ENCODE measurements at places on chromosomes 12 and 14.
A peak's percentile ranks its signal among the peaks of the same experiment; 100 is the strongest.

GRCh38 chr12:10171973-10172728, at the start of gene OLR1:
Gene OLR1 (minus strand): TSS chr12:10172132. CDS start chr12:10172077, 55 bp downstream.
- no peak for DNase-seq

- no peak for DNase-seq
These were observed 18.8 kb downstream of the SYNDIG1L start for GRCh38 chr14:74407021-74407800.

- DNase-seq: peak; percentile 80
These were observed 9.3 kb downstream of the PGF start for GRCh38 chr14:74945852-74946658.

GRCh38 chr14:55721353-55721752, 141.3 kb downstream of the KTN1 start:
- peak; percentile 58 for DNase-seq

DNA sequence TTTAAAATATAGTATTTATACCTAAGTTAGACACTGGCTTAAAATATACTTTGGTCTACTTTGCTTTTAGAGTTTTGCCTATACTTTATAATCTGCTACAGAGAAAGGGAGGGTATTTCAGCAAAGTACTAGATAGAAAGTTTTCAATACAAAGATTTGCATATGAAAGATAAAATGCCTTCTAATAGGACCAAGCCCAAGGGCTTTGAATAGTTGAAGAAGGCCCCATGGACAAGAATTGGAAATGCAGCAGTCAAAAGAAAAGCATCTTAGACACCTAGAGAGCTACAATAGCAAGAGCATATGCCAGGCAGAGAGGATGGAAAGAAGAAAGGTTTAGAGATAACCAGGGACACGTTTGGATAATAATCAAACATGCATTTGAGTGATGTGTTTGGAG, 83.1 kb upstream of the DNM1L start:
- DNase-seq: no peak

Data from COLO829 (cell line).